GM18507 (cell line): ENCODE measurements at places on chromosomes 7 and 10.

DNA sequence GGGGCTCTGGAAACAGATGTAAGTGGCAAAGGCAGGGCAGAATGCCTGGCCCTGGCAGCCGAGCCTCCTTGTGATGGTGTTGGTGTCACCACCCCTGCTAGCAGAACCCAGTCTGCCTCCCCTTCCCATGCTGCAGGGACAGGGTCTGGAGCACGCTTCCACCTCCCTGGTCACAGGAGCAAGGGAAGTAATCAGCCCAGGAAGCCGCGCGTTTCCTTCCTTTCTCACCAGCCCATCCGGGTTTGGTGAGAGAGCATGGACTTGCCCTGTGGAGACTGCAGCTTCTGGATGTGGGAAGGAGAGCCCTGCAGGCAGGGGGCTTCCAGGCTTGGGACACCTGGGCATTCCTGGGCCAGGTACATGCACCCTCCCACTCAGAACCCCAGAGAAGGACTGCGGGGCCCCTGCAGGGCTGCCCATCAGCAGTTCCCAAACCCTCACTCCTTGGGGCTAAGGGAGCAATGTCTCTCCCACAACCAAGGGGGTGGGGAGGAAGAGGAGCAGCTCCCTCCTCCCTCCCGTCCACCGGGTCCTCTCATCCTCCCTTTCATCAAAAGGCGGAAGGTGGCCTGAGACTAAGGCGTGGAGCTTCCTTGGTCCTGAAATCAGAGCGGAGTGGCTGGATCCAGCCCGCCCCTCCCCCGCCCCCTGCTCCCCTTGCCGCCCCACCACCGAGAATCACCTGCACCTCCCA lies 1.8 kb downstream of the MMRN2 start:
- no peak for DNase-seq

DNA sequence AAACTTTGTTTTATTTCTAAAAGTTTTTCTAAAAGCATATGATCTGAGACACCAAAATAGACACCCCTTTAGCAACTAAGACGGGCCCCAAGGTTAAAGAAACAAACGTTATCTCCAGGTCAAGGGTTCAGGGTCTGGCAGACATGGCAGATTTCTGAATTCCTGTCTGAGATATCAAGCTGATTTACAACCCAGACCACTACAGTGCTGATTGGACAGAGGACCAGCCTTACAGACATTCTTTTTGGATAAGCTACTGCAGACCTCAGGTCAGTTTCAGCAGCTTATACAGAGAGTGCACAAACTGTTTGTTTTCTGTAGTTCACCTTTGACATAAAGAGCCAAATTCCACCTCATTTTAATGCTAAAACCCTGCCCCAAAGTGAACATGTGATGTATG lies 34.8 kb downstream of the SVOPL start:
- no peak for DNase-seq

DNA sequence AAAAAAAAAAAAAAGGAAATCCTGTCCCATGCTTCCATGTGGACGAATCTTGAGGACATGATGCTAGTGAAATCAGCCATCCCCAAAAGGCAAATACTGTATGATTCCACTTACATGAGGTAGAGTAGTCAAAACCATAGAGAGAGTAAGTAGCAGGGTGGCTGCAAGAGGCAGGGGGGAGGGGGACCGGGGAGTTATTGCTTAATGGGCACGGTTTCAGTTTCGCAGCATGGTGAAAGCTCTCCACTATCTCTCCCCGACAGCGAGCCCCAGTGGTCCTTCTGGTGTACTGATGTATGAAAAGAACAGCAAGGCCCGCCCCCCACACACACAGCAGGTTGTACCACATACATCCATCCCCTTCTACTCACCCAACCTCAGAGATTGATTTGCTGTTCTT lies 32.8 kb downstream of the NOD1 start:
- DNase-seq = peak; percentile 81

- DNase-seq = no peak
Measured at GRCh38 chr10:69583106-69583505, 9.9 kb upstream of the NEUROG3 start.

DNA sequence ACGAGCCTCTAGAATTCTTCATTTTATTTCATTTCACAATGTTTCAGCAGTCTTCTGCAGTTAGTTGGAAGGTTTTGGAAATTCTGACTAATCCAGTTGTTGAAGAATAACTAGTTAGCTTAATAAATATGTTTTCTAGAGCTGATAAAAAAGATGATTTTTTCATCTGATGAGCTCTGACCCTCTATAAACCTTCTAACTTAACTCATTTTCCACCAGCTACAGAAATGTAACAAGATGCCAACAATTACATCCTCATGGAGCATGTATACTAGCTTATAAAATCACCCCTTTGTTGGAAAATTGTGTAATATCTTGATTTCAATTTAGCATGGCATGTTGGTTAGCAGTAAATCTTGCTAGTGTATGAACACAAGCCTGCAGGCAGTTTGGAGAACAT lies 33.1 kb downstream of the KAT6B start:
- DNase-seq = no peak

DNA sequence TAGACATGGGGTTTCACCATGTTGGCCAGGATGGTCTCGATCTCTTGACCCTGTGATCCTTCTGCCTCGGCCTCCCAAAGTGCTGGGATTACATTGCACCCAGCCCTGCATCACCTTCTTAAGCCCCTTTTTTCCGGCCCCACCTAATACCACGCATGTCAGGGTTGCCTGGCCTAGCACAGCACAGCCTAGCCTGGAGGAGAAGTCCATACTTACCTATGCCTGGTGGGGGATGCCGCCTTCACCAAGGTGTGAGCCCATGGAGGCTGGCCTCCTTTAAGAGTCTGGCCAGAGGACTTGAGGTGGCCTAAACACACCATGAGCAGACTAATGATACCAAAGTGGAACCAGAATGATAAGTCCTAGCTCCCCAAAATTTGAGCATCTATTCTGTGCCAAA lies 22.0 kb upstream of the CUX1 start:
- DNase-seq = no peak

DNA sequence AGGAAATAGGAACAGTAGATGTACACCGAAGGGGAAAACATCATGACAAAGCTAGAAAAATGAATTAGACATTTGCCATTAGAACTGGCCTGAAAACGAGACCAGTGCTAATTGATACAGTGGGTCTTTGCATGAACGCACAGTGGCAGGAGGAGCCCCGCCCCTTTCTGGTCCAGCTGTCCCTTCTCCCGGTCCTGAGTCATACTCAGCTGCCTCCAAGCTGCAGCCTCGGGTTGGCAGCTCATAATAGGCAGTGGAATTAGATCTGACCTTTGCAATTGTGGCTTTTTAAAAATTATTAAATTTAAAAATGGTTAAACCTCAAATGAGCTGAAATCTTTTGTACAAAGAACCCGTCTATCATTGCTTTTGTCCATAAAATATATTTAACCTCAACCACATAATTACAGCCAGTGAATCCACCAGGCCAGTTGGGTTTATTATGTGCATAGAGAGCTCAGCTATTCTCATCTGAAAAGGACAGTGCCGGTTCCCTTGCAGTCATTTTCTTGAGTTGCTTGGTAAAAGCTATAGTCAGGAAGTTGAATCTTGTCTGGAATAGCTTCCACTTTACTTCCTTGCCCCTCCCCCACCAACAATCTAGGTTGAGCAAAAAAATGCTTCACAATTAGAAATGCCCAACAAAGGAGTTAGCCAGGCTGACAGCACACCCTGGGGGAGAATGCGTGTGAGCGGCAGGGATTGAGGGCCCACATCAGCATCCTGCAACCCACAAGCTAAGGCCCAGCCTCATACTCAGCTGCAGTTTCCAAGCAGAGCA lies 147.1 kb downstream of the BUB3 start:
- DNase-seq = no peak

DNA sequence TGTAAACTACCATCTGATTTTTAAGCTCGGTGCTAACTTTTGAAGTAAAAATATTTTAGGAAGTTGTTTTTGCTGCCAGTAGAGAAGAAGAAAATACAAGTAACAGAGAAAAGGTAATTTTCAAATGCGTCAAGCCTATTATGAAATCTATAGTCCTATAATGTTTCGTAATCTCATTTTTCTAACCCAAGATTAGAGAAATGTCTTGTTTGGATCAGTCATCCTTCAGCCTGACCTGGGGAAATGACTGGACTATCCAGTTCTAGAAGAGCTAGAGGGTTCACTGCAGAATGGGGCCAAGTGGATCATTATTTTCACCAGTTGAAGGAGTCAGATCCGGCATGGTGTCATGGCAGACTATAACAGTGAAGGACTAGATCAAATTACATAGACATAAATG lies 62.7 kb upstream of the FGL2 start:
- no peak for DNase-seq

DNA sequence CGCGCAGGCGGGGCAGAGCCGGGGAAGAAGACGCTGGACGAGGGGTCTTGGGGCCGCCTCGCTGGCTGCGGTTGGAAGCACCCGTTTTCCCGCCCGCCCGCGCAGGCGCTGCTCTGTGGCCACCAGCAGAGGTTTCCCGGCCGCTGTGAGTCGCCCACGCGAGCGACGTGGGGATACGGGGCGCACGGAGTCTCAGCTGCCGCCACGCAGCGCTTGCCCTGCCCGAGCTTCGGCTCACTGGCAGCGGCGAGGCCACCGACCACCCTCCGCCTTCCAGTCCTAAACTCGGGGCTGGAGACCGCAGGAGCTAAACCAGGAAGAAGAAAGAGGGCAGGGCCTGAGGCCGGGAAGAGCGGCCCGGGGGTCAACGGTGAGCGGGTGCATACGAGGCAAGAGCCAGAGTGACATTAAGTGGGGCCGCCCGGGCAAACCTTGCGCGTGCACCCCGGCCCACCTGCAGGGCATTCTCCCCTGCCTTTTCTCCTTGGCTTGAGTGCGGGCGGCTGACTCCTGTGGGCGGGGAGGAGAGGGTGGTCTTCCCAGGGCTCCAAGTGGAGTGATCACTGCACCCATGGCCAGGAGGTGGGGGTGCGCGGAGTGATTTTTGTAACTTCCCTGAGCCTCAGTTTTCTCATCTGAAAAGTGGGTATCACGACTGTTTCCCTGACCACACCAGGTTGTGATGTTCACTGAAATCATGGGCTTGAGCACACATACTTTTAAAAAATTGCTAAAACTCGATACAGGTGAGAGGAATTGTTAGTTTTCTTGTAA lies 7.1 kb upstream of the EMX2 start:
- no peak for DNase-seq

GRCh38 chr10:70494966-70495365 lies 16.4 kb downstream of the PALD1 start:
- DNase-seq = no peak

GRCh38 chr7:71925663-71926062 lies 486.5 kb downstream of the CALN1 start:
- DNase-seq = no peak

DNA sequence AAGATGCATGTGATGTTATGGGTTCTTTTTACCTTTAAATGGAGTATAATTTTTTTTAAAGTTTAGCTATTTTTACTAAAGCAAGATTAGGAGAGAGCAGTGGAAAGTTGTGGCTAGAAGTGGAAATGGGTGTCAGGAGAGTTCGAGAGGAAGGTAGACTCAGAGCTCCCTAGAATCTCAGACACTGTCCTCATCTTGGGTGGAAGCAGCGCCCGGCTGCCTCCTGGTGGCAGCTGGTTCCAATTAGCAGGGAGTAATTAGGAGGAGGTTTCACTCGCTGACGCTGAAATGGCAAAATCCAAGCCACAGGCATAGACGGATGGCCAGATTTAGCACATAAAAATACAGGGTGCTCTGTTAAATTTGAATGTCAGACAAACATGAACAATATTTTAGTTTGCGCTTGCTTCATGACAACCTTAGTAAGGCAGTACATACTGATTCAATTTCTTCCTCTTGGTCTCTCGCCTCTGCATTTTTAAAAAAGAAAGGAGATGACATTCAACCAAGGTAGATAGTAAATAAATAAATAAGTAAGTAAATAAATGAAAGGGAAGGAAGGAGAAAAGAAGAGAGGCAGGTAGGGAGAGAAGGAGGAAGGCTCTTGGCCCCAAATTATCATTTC lies 58.5 kb downstream of the LGI1 start:
- DNase-seq = peak; percentile 3

- DNase-seq = no peak
Measured at GRCh38 chr10:117796130-117796745, 250.5 kb downstream of the RAB11FIP2 start.

GRCh38 chr10:103991393-103992128 lies 24.6 kb downstream of the SLK start:
- no peak for DNase-seq

- DNase-seq = no peak
Measured at GRCh38 chr7:38070718-38071117, 107.3 kb upstream of the STARD3NL start.

DNA sequence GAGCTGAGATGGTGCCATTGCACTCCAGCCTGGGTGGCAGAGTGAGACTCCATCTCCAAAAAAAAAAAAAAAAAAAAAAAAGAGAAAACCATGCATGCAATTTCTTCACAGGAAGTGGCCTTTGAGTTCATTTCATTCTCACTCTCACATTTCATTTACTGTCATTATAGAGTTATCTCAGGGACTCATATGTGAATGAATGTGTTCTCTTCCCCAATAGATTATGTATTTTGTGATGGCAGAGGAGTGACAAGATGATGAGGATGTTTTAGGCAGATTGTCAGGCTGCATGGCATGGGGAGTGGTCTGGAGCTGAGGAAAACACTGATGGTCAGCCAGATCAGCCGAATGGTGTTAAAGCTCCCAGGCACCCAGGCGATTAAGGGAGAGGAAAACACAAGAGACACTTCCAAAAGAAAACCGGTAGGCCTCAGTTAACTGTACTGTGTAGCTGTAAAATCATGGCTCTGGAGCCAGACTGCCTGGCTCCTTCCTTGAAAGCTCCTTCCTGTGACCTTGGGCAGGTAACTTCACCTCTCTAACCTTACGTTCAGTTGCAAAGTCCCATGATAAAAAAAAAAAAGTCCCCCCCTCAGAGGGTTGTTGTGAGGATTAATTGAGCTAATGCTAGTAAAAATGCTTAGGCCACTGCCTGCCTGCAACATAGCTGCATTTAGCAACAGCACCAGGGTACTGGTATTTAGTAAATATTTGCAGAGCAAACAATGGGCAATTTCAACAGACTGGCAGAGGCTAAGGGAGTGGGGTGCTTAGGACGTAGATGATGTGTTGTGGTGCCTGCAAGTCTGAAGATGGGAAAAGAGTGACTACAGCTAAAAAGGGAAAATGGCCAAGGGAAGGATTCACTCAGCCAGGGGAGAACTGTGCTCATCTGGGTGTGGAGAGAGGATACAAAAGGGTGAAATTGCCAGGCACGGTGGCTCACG lies 6.9 kb downstream of the FRAT2 start:
- no peak for DNase-seq

DNA sequence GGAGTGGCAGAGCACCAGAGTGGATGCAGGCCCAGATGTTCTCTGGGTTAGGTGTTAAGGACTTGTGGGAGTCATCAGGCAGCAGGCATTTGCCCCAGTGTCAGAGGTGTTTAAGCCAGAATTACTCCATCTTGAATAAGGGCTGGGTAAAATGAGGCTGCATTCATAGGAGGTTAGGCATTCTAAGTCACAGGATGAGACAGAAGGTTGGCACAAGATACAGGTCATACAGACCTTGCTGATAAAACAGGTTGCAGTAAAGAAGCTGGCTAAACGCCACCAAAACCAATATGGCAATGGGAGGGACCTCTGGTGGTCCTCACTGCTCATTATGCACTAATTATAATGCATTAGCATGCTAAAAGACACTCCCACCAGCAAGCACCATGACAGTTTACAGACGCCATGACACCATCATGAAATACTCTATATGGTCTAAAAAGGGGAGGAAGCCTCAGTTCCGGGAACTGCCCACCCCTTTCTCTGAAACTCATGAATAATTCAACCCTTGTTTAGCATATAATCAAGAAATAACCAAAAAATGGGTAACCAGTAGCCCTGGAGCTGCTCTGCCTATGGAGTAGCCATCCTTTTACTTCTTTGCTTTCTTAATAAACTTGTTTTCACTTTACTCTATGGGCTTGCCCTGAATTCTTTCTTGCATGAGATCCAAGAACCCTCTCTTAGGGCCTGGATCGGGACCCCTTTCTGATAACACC lies 882 bp upstream of the LRRC61 start:
- DNase-seq = no peak
